ENCODE measurements at places on chromosomes 6 and 20.

- no peak for DNase-seq
Observed at GRCh38 chr20:23334111-23334510, 16.5 kb upstream of the NXT1 start.

- no peak for DNase-seq
Observed at GRCh38 chr6:148954461-148954860, 207.6 kb downstream of the UST start.

DNA sequence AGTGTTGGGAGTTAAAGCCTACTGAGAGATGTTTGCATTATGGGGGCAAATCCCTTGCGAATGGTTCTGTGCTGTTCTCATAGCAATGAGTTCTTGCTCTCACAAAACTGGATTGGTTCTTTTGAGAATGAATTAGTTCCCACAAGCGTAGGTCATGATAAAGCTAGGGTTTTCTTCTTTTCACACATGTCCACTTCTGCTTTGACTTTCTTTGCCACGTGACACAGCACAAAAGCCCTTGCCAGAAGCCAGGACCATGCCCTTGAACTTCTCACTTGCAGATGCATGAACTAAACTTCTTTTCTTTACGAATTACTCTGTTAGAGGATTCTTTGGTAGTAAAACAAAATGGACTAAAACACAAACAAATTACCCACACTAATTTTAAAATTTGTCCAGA is 922.8 kb downstream of the EPHA7 start:
- DNase-seq, result no peak

GRCh38 chr6:131400054-131400778 is 172.8 kb upstream of the ARG1 start:
- no peak for DNase-seq

GRCh38 chr6:170043881-170044790 is 246.7 kb downstream of the DLL1 start:
- no peak for DNase-seq

GRCh38 chr6:127403636-127404035 is 55.6 kb downstream of the KIAA0408 start:
- DNase-seq, result no peak

- DNase-seq, result no peak
Observed at GRCh38 chr6:151807513-151808370, at the start of gene ESR1. Gene ESR1 (plus strand): TSS chr6:151807682. CDS start chr6:151807913, 231 bp downstream.

DNA sequence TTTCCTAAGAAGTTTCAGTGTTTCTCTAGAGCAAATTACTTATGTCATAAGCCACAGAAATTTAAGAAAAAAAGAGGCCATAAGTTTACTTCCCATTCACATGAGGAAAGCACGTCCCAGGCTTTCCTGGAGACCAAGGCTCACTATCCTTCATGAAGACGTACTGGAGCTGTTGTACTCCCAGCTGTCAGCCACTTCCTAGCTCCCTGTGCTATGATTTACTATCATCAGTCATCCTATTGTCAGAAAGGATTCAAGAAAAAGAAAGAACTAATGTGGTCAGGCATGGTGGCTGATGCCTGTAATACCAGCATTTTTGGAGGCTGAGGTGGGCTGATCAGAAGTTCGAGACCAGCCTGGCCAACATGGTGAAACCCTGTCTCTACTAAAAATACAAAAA is 337.4 kb upstream of the SOX4 start:
- DNase-seq, result no peak

DNA sequence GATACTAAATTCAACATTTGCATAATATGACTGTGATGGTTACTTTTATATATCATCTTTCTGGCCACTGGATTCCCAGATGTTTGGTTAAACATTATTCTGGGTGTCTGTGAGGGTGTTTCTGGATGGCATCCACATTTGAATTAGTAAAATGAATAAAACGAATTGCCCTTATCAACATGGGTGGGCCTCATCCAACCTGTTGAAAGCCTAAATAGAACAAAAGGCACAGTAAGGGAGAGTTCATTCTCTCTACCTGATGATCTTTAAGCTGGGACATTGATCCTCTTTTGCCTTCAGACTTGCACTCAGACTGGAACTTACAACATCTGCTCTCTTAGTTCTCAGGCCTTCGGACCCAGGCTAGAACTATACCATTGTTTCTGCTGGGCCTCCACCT is 57.6 kb downstream of the CD24 start:
- DNase-seq, result no peak

- DNase-seq, result no peak
Observed at GRCh38 chr20:16158976-16159286, 414.3 kb downstream of the KIF16B start.

- no peak for DNase-seq
Observed at GRCh38 chr20:59331721-59332329, 31.4 kb downstream of the EDN3 start.

GRCh38 chr20:52631469-52631868 is 340.7 kb upstream of the TSHZ2 start:
- no peak for DNase-seq

DNA sequence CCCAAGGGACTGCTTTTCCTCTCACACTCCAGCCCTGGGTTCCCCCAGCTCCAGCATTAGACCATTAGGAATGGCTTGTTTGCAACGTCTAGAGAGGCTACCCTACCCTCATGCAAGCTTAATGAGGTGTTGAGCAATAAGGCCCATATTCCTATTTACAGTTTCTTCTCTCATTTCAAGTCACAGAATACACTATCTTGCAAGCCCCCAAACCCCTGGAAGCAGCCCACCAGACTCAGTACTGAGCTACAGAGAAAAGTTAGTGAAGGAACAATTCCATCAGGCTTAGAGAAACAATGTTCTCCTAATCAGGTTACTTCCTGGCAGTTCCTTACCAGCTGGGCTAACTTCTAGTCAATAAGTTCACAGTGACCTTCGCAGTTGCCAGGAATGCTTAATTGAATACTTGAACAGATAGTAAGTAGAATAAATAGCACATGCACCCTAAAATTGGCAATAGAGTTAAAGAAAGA is 606.5 kb upstream of the NOX3 start:
- no peak for DNase-seq

DNA sequence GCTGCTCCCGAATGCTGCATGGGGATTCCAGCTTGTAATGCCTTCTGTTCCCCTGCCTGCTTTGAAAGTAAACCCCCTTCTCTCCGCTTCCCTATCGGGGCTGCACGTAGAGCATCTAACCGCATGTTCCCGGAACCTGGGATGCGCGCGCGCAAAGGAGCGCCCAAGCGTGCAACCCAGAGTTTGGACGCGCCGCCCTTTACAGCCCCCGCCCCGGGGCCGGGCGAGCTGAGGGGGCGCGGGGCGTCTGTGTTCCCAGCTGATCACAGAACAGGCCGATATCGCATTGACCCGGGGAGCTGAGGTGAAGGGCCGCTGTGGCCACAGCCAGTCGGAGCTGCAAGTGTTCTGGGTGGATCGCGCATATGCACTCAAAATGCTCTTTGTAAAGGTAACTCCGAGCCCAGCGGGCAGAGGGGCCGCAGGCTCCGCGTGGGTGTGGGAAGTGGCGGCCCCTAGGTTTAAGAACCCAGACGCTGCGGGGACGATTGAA is 1.4 kb downstream of the LAMP5 start:
- DNase-seq, result no peak

- no peak for DNase-seq
Observed at GRCh38 chr20:44089987-44090674, 96.9 kb downstream of the JPH2 start.

Measured in stimulated activated CD4-positive, alpha-beta T cell treated with anti-CD3 and anti-CD28 coated beads, Interleukin-4, amount 100 ng/mL, for 4 hours (primary cell).